GM12878 (cell line): ENCODE measurements at places on chromosomes 3 and 15. TPM values are rescaled to one million over a fixed set of nuclear protein-coding genes. Genes with fewer than 3 reads are reported as not detected.

- no peaks in the 10 kb centered on the region for H3K4me1 ChIP-seq
- no peak overlapping the region for H3K27ac ChIP-seq
- no peaks in the 10 kb centered on the region for H3K27me3 ChIP-seq
- no peak for DNase-seq
- no peaks in the 10 kb centered on the region for H3K36me3 ChIP-seq
Observed at GRCh38 chr3:73706771-73707170, 82.0 kb upstream of the PDZRN3 start.

DNA sequence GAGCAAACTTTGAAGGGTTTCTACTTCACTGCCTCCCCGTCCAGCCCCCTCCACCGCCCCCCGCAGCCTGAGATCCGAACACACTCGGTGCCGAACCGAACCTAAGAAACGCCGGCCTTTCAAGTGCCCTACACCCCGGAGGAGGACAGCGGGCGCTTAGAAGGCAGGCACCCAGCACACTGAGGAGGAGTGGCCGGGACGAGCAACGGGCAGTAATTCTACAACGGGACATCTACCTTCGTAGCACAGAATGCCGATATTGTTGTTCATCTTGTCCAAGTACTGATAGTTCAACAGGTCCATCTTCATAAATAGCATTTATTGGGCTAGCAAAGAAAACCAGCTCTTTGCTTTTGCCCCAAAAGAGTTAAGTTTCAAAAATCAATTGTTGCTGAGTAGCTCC is 513 bp downstream of the VGLL4 start:
- H3K36me3 ChIP-seq, result no peaks in the 10 kb centered on the region
- no peaks in the 10 kb centered on the region for H3K27me3 ChIP-seq
- H3K4me3 ChIP-seq, result peak overlapping the region; percentile 86
- no peak for DNase-seq
- H3K27ac ChIP-seq, result peak overlapping the region; percentile 98
- H3K4me1 ChIP-seq, result peaks cover 6% of the 10 kb centered on the region

DNA sequence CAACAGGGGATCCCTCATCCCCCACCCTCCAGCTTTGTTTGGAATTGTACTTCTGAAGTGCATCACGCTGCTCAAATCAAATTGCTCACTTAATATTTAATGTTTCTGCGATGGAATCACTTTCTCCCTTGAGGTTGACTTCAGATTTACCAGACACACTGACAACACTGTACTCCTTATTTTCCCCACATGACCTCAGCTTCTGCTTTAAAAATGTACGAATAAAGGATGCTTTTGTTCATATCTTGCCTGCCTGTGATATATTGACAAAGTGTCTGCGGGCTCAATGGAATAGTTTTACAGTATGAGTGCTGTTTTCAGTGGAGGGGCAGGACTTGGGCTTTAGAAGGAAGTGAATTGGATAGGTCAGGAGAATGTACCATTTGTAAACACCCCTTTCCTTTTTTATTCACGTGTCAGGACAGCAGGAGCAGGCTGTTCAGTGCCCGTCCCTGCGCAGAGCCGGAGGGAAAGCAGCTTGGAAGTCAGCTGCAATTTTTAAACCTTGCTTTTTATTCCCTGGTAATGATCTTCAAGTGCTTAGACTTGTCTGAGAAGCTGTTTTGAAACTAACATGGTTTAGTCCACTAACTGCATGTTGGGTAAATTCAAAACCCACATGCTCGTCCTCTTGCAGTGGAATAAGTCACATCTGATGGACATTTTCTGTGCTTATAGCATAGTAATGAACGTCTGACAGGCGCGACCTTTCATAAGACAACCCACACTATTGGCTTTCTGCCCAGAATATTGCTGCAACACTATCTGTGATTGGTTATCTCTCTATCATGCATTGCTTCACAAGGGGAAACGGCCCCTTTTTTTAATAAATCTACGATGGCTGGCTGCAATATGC is 29.9 kb downstream of the MBNL1 start:
- peak; percentile 74 for DNase-seq
- H3K4me1 ChIP-seq, result peaks cover 40% of the 10 kb centered on the region
- H3K4me3 ChIP-seq, result peak overlapping the region; percentile 8
- H3K27ac ChIP-seq, result peak overlapping the region; percentile 56

DNA sequence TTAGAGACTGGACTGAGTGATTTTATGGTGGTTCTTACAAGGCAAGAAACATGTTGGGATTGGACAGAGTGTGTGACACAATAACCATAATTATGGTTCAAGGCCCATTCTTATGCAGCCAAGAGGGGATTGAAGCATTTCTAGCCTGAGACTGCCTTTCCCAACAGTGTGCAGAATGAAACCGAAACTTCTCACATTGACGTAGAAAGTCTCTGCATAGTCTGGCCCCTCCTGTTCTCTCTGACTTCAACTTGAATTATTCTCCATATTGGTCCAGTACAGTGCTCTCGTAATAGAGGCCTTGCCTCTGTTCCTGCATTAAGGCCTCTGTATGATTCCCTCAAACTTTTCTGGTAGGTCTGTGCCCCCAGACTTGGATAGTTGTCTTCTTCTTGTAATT is 138.3 kb downstream of the DIPK2A start:
- no peak for DNase-seq
- H3K4me1 ChIP-seq, result peaks cover 5% of the 10 kb centered on the region
- H3K36me3 ChIP-seq, result no peaks in the 10 kb centered on the region
- H3K4me3 ChIP-seq, result no peak overlapping the region
- H3K27ac ChIP-seq, result peak overlapping the region; percentile 48

DNA sequence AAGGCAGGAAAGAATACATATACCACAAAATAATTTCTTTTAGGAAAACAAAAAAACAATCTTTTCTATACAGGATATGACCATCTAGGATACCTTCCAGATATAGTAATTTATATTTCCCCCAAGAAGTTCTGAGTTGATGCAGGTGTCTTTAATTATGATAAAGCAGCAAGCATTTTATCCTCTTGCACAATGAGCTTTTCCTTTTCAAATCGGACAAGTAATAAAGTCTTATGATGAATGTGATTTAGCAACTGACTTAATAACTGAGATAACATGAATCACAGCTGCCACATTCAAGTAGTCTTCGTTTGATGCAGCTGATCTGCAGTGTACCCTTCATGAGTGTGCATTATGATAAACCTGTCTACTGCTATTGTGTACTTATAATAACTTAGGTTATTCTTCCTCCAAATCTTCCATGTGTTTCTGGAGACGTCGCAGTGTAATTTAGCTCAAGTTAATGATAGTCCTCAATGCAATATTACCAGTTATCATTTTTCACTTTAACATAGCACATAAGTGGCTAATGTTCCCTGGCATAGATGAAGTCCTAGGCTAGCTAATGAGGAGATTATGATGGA is 260.3 kb upstream of the MRPL3 start:
- no peak for DNase-seq
- H3K36me3 ChIP-seq, result no peaks in the 10 kb centered on the region
- no peaks in the 10 kb centered on the region for H3K4me1 ChIP-seq
- no peaks in the 10 kb centered on the region for H3K27me3 ChIP-seq
- H3K4me3 ChIP-seq, result no peak overlapping the region
- no peak overlapping the region for H3K27ac ChIP-seq

DNA sequence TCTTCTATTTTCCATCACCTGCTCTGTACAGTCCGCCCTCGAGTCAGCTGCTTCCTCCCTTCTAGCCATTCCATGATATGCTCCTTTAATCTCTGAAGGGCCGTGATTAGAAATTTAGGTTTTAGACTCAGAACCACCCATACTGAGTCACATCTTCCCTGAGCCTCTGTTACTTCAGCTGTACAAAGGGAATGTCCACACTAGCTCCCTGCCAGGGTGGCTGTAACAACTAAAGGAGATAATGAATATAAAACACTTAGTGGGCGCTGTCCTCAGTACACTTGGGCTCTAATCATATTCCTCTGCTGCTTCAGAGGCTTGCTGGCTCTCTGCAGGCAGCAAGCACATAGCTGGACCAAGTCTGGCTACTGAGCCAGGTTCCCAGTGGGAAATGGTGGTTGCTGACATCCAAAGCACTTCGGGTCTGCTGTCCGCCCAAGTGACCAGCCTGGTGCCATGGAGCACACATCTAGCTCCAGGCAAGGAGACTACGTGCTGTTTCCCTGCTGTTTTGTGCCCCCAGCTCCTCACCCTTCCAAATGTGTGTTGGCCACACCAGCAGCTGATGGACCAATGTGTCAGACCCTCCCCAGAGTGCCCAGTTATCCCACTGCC is 901 bp upstream of the CHST14 start:
- no peak overlapping the region for H3K27ac ChIP-seq
- peak overlapping the region; percentile 43; the same call in 1 of the 2 replicates for H3K4me3 ChIP-seq
- H3K4me1 ChIP-seq, result peaks cover 21% of the 10 kb centered on the region
- no peak for DNase-seq
- H3K36me3 ChIP-seq, result peaks cover 6% of the 10 kb centered on the region
- no peaks in the 10 kb centered on the region for H3K27me3 ChIP-seq

DNA sequence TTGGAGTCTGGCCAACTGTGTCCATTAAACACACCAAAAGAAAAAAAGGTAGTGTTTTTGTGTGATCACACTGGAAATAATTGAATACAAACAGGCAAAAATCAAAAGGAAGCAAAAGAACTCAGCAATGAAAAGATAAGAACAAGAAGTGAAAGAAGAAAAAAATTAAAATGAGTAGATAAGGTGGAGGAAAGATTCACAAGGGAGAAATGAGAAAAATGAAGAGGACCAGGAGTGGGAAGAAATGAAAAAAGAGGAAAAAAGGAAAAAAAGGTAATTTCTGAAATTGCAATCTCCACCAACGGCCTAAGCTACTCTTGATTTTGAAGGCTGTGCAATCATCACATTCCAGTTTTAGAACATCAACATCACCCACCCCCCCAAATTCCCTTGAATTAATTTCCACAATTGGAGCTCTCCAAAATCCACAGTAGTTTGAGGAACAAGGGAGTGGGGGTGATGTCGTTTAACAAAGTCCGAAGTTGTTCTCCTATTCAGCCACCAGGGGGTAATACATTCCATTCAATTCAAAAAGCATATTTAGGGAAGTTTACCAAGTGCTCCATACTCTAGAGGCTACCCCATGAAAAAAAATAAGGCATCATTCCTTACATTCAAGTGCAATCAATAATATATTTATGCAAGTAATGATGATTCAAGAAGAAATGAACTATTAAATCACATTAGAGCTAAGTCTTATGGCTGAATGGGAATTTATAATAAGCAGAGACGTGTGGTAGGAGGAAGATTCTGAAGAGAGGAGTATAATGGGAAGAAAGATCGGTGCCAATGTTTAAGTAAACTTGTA is 37.4 kb downstream of the ZNF860 start:
- DNase-seq, result no peak
- no peaks in the 10 kb centered on the region for H3K4me1 ChIP-seq
- no peak overlapping the region for H3K27ac ChIP-seq
- no peaks in the 10 kb centered on the region for H3K27me3 ChIP-seq
- H3K4me3 ChIP-seq, result no peak overlapping the region

DNA sequence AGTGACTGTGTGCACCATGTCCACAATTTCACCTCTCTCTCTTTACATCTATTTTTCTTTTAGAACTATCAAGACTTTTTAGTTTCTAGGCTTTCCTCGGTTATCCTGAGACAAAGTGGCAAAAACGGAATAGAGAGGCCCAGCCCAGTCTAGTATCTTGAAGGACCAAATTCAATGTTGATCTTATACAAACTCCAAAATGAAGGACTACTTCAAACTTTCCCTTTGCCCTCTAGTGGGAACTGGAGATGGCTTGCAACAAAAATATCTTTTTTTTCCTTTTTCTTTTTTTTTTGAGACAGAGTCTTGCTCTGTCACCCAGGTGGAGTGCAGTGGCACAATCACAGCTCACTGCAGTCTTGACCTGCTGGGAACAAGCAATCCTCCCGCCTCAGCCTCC is 338.5 kb upstream of the UMPS start:
- H3K4me3 ChIP-seq, result no peak overlapping the region
- H3K36me3 ChIP-seq, result no peaks in the 10 kb centered on the region
- H3K4me1 ChIP-seq, result no peaks in the 10 kb centered on the region
- DNase-seq, result no peak
- no peak overlapping the region for H3K27ac ChIP-seq
- H3K27me3 ChIP-seq, result 0 out of 2 replicates have a peak, but pooled peaks cover 1% of the 10 kb centered on the region

DNA sequence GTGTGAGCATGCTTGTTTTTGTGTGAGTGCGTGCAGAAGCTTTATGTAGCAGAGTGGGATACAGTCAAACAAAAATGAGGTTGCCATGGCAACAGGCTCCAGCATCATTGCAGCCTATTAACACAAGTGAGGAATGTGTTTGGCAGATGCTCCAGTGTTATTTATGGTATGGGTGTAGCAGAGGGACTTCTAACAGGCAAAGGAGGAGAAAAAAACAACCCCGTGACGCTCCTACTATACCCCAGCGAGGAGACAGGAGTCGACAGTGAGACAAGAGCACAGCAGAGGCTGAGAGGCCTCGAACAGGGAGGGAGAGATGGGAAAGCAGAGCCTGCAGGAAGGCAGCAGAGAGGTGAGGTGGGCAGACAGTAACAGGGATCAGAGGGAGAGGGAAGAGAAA is 4.9 kb downstream of the ADCY5 start:
- DNase-seq, result no peak
- no peaks in the 10 kb centered on the region for H3K4me1 ChIP-seq
- no peak overlapping the region for H3K4me3 ChIP-seq
- H3K27me3 ChIP-seq, result 0 out of 2 replicates have a peak, but pooled peaks cover 7% of the 10 kb centered on the region

GRCh38 chr15:68311859-68312557 is 34.5 kb downstream of the FEM1B start:
- H3K4me1 ChIP-seq, result no peaks in the 10 kb centered on the region
- H3K27me3 ChIP-seq, result no peaks in the 10 kb centered on the region; the same call in 1 of the 2 replicates
- H3K4me3 ChIP-seq, result no peak overlapping the region
- no peak overlapping the region for H3K27ac ChIP-seq

DNA sequence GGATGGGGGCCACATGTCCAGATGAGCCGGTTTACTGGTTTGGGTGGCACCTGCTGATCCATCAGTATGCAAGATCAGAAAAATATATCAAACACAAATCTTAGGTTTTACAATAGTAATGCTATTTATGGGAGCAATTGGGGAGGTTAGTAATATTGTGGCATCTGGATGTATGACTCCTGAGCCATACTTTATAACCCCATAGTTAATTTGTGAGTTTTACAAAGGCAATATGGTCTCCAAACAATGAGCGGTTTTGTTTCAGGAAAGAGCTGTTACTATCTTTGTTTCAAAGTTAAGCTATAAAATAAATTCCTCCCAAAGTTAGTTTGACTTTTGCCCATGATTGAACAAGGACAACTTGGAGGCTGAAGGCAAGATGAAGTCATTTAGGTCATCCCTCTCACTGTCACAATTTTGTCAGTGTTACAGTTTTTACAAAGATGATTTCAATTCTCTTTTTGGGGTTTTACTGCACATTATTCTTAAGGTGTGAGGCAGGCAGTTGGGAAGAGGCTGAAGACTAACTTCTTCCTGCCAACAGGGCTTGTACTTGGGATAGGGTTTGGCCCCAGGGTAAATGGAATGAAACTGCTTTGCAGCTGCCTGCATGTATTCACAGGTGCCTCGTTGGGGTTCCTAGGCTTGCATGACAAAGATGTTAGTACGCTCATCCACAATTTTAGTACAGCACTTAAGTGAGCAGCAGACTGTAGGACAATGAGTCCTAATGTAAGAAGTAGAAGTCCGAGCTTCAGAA is 296.6 kb upstream of the NDN start:
- DNase-seq, result no peak
- H3K4me1 ChIP-seq, result no peaks in the 10 kb centered on the region
- no peak overlapping the region for H3K4me3 ChIP-seq
- H3K27ac ChIP-seq, result no peak overlapping the region
- no peaks in the 10 kb centered on the region for H3K27me3 ChIP-seq

The ERICH6 gene
- not detected in 2 replicates for polyA plus RNA-seq

The SLCO2A1 gene
- polyA plus RNA-seq, result not detected in 2 replicates

The FSD2 gene
- polyA plus RNA-seq, result 0.11 and 0.39 TPM in 2 replicates

The FAM162A gene
- 177 and 190 TPM in 2 replicates for polyA plus RNA-seq

The HGD gene
- polyA plus RNA-seq, result not detected in 2 replicates

The SCG5 gene
- polyA plus RNA-seq, result 0.38 and 0.50 TPM in 2 replicates

The ANKRD34C gene
- not detected in 2 replicates for polyA plus RNA-seq

The FBXL22 gene
- polyA plus RNA-seq, result 1.6 and 2.4 TPM in 2 replicates
